NCI-H2171 treated with DMSO at 0.1 percent for 48 hours (cell line): ENCODE measurements at places on chromosomes 16 and 17.

DNA sequence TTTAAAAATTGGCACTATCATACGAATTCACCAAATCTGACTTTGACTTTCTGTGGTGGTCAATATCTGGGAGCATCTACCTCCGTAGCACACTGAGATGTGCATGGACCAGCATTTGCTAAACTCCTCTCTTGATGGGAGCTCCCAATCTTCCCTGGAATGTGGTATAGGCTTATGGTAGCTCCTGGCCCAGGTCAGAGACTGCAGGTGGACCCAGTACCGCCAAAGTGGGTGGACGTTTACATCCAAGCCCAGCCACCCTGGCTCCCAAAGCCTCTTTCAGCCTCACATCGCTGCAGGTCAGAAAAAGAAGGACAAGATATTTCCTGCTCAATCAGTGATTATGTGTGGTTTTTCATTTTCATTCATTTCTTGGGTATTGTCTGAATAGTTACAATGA, 43.1 kb upstream of the NKD1 start:
- DNase-seq = no peak

- DNase-seq = no peak
These were observed 19.4 kb downstream of the TMIGD1 start for GRCh38 chr17:30314474-30314873.

- no peak for DNase-seq
These were observed 4.2 kb downstream of the TTC19 start for GRCh38 chr17:16003841-16004240.

DNA sequence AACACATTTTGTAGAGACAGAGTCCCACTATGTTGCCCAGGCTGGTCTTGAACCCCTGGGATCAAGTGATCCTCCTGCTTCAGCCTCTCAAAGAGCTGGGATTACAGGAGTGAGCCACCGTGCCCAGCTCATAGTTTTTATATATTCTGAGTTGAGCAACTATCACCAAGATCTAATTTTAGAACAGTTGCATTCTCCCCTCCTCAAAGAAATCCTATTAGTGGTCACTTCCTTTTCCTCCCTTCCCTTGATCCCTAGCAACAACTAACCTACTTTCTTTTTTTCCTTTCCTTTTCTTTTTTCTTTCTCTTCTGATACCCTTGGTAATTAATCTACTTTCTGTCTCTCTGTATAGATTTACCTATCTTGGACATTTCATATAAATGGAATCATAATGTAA, 61.5 kb upstream of the B4GALNT2 start:
- DNase-seq = no peak

DNA sequence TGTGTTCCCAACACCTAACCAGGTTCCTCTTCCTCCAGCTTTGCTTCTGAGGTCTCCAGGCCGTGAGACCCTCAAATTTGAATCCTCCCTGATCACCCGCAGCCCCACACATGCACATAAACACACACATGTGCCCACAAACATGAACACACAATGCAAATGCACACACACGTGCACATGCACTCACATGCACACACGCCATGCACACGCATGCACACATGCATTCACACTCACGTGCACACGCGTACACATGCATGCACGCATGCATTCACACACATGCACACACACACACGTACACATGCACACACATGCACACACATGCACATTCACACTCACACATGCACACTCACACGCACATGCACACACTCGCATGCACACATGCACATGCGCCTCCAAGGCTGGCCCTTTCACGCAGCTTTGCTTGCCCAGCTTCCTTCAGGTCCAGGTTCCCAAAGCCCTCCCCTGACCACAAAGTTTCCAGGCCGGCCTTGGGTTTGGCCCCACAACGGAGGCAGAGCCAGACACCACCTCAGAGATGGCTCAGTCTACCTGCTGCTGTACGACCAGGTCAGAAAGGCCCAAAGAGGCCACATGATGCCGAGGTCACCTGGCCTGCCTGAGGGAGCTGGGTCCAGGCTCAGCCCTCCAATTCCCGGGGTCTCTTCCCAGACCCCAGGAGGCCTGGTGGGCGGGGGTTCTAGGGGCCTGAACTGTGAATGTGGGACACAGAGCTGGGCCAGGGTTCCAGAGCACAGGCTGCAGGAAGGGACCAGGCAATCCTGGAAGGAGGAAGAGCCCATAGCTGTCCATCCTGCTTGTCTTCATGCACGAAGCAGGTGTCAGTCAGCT, 39.5 kb upstream of the ENPP7 start:
- DNase-seq = no peak

DNA sequence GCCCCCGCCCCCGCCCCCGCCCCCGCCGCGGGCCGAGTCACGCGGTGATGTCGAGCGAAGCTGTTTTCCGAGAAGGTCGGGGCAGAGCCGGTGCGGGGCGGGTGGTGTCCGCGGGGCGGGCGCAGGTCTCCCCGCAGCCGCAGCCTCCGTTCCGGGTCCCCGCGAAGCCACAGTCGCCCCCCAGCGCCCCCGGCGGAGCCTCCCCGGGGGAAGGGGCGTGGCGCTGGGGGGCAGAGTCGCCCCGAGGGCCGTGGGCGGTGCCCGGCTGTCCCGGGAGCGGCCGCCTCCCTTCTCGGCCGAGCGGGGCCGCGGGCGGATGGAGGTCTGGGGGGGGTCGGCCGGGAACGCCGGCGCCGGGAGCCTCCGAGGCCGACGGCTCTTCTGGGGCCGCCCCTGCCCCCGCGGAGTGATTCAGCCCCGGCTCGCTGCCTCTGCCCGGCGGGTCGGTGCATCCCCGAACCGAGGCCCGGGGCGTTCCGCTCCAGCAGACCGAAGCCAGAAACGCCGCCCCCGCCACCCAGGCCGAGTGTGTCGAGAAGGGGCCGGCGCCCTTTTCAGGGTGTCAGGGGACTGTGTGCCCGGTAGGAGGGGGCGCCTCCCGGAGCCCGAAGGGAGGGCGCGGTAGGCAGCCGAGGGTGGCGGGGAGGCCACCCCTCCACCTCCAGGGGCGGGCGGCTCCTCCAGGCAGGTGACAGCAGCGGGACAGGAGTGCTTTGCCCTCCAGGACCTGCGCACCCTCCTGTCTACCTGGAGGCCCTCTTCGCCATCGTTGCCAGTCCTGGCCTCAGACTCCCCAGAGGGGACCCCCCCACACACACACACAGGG, 1.7 kb downstream of the METRNL start:
- DNase-seq = no peak

- no peak for DNase-seq
These were observed 43.8 kb downstream of the COX10 start for GRCh38 chr17:14113137-14113536.

DNA sequence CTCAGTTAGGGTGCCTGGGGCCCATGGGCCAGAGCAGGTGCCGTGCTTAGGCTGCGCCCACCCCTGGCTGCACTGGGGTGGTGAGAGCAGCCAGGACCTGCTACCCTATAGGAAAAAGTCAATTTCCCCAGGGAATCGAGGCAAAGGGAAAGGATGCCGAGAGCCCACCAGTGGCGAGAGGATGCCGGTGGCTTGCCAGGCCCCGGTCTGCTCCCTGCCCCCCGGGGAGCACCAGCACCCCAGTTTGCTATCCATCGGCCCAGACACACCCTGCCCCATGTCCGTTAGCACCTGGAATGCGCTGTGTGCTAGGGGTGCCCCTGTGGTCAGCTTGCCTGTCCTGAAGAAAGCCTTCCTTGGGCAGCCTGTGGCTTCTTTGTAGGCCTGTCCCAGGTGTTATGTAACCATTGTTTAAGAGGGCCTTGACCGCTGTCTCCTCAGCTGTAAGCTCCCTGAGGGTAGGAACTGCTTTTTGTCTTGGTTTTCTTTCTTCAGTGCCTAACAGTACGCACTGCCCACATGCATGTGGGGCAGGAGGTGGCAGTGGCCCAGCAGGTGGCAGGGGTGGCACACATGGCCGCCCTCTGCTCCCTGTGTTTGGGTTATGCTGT, 40.8 kb downstream of the NT5M start:
- no peak for DNase-seq

GRCh38 chr16:80433623-80434022, 107.2 kb upstream of the DYNLRB2 start:
- DNase-seq = no peak

DNA sequence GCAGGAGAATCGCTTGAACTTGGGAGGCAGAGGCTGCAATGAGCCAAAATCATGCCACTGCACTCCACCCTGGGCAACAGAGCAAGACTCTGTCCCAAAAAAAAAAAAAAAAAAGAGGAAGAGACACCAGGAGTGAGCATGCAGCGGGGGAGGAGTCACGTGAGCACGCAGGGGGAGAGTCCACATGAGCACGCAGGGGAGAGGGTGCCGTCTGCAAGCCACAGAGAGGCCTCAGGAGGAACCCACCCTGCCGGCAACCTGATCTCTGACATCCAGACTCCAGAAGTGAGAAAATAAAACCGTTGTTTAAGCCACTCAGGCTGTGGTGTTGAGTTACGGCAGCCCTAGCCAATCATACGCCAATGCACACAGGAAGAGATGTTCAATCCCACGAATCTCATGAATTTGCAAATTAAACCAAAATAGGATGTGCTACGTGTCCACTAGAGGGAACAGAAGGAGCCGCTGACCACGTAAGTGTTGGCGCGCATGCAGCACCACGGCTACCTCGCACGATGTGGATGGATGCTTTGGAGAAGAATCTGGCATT, 42.2 kb downstream of the CCDC57 start:
- peak; percentile 76 for DNase-seq

DNA sequence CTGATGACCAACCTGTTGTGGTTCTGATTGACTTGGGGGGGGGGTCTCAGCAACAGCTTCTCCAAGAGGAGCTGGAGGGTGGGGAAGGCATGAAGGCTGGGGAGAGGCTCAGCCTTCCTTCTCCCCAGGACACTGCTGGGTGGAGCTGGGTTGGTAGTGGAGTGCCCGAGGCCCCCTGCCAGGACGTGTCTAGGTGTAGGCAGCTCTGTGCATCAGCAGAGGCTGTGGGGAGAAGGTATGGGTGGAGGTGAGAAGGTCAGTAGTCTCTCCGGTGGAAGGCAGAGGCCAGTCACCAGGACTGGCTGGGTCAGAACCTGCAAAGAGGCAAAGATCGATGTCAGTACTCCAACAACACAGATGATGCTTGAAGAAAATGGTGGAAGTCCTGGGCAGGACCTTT, 3.9 kb downstream of the CHAD start:
- no peak for DNase-seq

- no peak for DNase-seq
These were observed 24.6 kb upstream of the BRD7 start for GRCh38 chr16:50393416-50393815.

GRCh38 chr16:72905581-72905980, 142.3 kb downstream of the ZFHX3 start:
- no peak for DNase-seq
